C1 segment of cervical spinal cord (tissue), 14 donors: ENCODE measurements at places on chromosomes 16 and 17.

- DNase-seq: no peak
Measured at GRCh38 chr16:78640886-78641285, 541.4 kb downstream of the WWOX start.

GRCh38 chr16:81429045-81429521, 15.5 kb upstream of the CMIP start:
- no peak for DNase-seq

DNA sequence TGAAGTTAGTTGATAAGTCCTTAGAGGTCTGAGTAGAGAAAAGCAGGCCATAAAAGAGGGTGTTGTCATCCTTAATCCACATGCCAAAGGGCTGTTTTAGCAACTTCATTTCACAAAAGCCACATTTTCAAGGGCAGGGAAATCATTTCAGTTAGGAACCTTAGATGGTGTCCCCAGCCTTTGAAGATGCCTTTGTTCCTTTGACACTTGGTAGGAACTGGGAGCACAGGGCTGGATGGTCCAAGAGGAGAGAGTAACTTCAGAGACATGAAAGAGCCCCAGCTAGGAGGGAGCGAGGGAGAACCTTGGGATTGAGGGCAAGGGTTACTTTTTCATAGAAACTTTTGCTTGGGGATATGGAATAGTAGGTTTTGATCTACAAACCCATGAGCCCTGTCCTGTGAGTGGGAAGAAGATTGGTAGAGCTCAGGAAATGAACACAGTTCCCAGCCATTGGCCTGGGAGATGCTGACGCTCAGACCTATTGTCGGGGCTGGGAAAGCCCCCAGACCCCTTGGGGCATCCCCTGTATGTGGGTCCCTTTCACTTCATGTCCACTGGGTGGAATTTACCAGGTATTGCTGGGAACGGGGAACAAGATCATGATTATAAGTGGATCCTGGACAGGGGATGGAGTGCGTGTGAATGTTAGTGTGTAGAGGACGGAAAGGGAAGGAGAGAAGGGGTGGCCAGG, 18.9 kb downstream of the MSI2 start:
- no peak for DNase-seq

GRCh38 chr16:86495756-86496261, 14.5 kb upstream of the FOXF1 start:
- no peak for DNase-seq
